ENCODE measurements at places on chromosomes 7 and 10.

- DNase-seq = no peak
Observed at GRCh38 chr7:150515248-150516147, 826 bp downstream of the GIMAP7 start.

DNA sequence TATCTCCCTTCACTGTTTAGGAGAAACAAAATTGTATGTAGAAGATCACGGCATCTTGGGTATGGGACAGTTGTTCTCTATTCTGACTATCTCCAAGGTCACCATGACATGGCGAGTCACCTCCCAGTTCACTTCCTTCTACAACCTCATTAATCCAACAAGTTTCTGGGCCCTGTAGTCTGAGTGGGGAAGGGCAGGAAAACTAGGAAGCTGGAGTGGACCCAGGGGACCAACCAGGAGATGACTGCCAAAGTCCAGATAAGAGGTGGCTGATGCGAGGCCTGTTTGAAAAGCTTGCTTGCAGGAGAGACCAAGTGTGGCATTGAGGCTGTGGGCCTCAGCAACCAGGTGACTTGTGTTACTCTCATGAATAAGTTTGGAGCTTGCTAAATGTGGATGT lies 584.9 kb downstream of the TNS3 start:
- no peak for DNase-seq

DNA sequence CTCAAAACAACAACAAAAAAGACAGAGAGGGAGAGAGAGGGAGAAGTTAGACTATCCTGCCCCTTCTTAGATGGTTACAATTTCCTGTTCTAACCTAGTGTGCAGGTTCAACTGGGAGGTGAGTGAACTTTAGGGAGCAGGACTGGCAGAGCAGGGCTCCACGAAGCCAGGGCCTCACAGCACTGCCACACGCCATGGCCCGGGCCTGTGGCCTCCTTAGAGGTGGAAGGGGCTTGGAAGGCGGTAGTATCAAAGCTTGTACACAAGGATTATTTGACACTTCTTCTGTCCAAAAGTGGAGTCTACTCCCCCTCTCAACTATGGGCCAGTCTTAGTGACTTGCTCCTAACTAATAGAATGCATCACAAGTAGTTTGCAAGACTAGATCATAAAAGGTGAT lies 62.9 kb upstream of the TMEM72 start:
- DNase-seq = no peak

GRCh38 chr10:17216217-17216900 lies 11.7 kb upstream of the VIM start:
- DNase-seq = no peak

DNA sequence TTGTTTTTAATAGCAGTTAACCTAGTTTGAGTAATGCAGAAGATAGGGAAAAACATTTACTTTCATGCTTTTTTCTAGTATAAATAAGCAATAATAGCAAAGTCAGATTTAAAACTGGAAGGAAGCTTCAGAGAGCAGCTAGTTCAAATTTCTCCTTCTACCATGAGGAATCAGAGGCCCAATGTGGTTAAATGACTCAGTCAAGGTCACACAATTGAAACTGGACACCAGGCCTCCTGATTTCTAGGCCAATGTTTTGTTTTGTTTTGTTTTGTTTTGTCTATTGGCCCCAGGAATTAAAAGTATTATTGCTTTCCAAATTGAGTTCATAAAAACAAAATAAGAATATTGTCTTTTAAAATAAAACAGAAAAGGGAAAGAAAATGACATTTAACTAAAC lies 122.3 kb downstream of the TRIL start:
- no peak for DNase-seq

DNA sequence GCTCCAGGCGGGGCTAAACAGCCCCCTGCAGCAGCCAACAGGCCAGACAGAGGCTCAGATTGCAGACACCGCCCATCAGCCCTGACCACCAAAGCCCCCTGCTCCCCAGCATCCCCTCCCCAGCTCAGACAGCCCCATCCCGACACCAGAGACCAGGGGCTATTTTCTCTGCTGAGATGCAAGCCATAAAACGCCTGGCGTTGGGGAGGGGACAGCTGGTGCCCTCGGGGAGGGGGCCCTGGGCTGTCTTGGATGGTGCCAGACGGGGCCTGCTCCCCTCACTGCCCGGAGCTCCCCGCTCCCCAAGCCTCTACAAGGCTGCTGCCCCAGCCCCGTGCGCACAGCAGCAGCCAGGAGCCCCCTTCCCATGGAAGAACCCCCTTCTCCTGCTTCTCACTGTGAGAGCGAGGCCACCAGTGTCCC lies 31.8 kb downstream of the GET4 start:
- DNase-seq = no peak

- DNase-seq = no peak
Observed at GRCh38 chr7:24017519-24017918, 266.5 kb upstream of the NPY start.

DNA sequence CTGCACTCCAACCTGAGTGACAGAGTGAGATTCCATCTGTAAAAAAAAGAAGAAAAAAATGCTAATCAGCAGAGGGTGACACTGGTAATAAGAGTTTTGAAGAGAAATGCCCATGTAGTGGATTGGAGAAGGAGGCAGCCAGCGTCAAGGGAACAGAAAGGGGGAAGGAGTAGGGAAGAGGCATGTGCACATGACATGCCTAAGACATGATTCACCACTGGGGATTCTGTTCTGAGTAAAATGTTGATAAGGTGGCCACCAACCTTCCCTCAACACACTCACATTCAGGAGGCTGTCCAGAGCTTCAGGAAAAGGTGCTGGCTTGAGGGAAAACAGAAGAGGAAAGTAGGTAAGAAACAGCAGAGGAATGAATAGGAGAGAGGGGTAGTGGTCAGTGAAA lies 39.9 kb downstream of the AKR1D1 start:
- DNase-seq = no peak

- no peak for DNase-seq
Observed at GRCh38 chr7:71543396-71543795, 411.5 kb downstream of the GALNT17 start.
